ENCODE measurements at places on chromosomes 2 and 18.

- DNase-seq: no peak
Measured at GRCh38 chr2:104595576-104595975, 258.3 kb upstream of the POU3F3 start.

- DNase-seq: no peak
Measured at GRCh38 chr2:53994818-53995808, 24.3 kb upstream of the PSME4 start.

GRCh38 chr2:239991689-239992314 lies 33.3 kb downstream of the NDUFA10 start:
- DNase-seq: no peak

GRCh38 chr2:202065876-202066275 lies 7.2 kb upstream of the KIAA2012 start:
- no peak for DNase-seq

DNA sequence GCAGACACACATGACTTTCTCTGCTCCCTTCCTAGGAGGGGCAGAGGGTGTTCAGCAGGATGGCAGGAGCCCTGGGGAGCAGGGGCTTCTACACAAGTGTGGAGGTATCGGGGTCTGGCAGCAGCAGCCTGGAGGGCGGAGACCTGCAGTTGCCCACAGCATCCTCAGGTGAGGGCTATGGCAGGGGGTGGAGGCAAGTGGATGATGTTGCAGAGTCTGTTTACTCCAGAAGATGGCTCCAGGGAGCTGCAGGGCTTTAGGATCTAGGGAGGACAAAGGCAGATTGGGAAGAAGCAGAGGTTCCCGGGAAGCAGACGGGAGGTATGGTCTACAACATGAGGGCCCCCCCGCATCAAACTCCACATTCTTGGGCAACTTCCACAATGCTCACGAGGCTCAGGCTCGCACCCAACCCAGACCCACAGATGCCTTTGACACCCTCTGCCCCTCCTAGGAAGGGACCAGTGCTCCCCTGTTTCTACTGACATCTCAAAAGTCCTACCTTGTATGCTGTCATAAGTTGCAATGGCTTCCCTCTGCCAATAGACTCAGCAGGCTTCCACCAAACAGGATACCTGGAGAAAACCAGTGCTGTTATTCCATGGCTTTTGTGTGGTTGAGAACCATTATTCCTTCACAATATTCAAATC lies 12.0 kb upstream of the ATP6V1C2 start:
- DNase-seq: no peak

DNA sequence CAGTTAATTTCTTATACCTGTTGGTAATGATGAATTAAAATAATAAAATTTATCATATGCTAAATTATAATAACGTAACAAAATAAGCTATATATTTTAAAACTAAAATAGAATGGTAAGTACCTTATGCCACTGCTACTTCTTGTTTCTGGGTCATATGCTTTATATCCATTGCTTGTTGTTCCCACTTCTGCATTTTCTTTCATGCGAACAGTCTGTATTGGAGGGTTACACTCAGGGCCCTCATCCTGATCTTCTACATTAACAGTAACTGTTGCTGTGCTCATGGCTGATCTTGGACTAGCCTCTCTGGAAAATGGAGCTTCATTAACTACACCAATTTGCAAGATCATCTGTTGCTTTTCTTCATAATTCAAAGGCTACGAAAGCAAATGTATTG lies 22.2 kb downstream of the DSC2 start:
- DNase-seq: no peak

- DNase-seq: no peak
Measured at GRCh38 chr2:28588292-28588670, 92.4 kb downstream of the PLB1 start.

DNA sequence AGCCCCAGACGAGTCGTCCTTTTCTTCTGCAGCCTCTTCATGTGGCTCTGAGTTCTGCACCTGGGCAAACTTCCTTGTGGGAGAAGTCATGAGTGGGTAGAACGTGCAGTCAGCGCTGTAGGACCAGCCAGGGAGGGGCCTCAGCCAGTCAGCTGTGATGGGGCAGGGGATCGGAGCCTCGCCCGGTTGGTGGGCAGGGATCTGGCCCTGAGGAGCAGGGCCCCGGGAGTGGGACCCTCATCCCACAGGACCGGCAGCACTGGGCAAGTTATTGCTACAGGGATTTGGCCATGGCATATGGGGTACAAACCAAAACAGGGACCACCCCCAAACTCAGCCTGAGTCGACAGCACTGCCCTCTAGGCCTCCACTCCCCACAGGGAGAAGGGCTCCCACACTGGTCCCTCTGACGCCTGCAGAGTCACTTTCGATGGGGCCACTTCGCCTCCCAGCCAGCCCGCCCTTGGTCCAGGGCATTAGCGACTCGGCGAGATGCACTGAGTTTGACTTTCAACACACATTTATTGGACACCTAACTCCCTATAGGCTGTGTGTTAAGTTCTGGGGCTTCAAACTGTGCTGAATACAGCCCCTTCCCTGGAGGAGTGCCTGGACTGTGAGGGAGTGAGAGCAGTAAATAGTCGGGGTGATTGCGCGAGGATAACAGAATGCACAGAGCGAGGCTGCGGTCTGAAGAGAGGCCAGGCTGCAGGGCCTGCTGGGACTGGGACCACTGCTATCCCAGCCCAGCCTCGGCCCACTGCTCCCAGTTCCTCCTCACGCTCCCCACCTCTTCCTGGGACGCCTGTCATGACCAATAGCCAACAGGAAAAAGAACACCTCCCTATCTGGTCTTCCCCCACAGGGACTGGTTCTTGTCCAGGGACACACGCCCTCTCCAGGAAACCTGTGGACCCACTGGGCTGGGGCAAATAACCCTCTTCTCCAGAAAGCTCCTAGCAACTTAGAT lies 55.9 kb downstream of the SDC1 start:
- DNase-seq: no peak

GRCh38 chr2:44200011-44200410 lies 31.3 kb downstream of the PPM1B start:
- DNase-seq: no peak

Measured in activated T-helper 1 cell treated with anti-CD3 and anti-CD28 coated beads, Interleukin-2, amount 50 U/mL, for 16 hours (primary cell).